Right lung (tissue), 10 donors: ENCODE measurements at places on chromosomes 11 and 22. TPM values are rescaled to one million over a fixed set of nuclear protein-coding genes. Genes with fewer than 3 reads are reported as not detected.

GRCh38 chr11:21401496-21401895 is 732.1 kb downstream of the NELL1 start:
- no peak for DNase-seq

Gene ANGPTL5
- polyA plus RNA-seq = 0.05 TPM

DNA sequence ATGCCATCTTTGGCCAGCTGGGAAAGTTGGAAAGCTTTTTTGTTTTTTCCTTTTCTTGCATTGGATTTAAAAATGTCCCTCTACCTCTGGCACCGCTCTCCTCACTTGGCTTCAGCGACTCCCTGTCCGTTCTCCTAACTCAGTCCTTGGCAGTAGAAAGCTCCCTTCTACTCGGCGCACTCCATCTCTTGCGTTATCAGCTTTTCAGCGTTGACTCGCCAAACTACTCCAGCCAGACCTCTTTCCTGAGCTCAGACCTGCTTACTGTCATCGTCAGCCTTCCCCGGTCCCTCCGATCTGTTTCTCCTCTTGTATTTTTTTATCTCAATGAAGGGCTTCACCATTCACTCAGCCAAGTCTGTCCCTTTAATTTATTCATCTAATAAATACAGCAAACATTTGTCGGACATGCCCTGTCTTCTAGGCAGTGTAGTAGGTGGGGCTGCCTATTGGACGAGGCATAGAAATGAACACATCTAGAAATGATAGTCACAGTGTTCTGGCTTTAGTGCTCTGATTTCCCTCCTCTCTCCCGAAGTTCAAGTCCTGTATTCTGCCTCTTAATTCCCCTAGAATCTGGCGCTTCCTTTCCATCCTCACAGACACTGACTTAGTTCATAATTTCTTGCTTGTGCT is 839 bp downstream of the CEP164 start:
- no peak for DNase-seq

Gene EED
- polyA plus RNA-seq = 41.0 TPM

DNA sequence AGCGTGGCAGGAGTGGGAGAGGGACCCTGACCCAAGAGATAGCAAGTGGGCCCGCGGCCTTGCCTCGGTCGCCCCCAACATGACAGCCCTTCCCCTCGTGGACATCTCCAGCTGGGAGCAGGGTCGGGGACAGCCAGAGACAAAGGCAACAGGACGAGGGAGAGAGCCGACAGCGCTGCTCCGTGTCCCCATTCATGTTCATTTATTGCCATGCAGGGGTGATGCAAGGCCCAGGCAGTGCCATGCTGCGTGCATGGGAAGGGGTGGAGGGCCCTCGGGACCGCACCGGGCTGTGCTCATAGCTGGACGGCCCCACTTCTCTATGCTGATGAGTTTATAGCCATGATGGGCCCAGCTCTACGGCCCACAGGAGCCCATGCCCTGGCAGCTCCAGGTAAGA is 12.7 kb downstream of the MRPL23 start:
- no peak for DNase-seq

Gene OR5W2
- not detected for polyA plus RNA-seq

DNA sequence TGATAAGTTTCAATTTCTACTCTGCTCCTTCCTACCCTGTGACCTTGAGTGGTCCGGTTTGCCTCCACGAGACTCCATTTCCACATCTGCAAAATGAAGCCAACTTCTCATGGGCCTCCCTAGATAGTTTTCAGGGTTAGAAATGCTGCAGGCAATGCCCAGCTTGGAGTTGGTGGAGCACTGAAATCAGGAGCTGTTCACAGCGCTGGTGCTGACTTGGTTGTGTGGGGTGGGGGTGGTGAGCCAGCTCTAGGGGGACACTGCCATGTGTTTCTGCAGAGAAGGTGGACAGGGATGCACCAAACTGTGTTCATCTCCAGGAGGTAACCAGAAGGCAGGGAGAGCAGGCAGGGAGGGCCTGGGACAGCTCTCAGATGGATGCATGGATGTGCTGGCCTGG is 37.0 kb downstream of the SGSM1 start:
- no peak for DNase-seq
